Activated CD8-positive, alpha-beta memory T cell treated with anti-CD3 and anti-CD28 coated beads for 48 hours (primary cell): ENCODE measurements at places on chromosomes 3 and 15.

GRCh38 chr3:127157171-127157828 is 35.6 kb upstream of the PRR23E start:
- no peak for DNase-seq

GRCh38 chr15:69223083-69223813 is 62.8 kb downstream of the GLCE start:
- no peak for DNase-seq

- no peak for DNase-seq
Observed at GRCh38 chr3:61645148-61645547, 83.8 kb downstream of the PTPRG start.

DNA sequence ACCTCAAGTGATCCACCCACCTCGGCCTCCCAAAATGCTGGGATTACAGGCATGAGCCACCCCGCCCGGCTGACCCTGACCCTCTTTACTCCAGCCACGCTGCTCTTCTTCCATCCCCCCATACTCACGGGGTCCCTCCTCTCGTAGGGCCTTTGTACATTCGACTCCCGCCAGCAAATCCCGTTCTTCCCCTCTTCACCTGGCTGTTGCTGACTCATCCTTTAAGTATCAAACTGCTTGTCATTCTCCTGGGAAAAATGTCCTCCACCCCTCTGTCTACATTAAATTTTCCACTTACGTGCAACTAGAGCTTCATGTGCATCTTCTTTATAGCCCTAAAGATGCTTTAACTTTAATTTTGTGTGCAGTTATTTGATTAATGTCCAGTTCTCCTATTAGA is 203.1 kb downstream of the OPA1 start:
- no peak for DNase-seq

DNA sequence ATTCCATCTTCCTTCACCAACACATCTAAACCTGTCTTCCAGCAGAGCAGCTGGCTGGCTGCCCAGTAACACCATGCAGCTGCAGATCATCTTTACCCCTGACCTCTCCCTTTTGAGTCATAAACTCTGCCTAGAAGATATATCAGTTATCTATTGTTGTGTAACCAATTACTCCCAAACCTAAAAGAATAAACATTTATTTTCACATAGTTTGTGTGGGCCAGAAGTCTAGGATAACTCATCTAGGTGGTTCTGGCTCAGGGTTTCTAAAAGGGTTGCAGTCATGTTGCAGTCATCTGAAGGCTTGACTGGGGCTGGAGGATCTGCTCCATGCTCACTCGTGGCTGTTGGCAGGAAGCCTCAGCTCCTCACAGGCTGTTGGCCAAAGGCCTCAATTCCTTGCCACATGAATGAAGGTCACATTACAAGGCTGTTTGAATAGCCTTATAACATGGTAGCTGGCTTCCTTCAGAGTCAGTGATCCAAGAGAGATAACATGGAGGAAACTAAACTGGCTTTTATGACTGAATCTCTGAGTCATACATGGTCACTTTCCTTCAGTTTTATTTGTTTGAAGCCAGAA is 92.8 kb downstream of the GOLIM4 start:
- DNase-seq: no peak

DNA sequence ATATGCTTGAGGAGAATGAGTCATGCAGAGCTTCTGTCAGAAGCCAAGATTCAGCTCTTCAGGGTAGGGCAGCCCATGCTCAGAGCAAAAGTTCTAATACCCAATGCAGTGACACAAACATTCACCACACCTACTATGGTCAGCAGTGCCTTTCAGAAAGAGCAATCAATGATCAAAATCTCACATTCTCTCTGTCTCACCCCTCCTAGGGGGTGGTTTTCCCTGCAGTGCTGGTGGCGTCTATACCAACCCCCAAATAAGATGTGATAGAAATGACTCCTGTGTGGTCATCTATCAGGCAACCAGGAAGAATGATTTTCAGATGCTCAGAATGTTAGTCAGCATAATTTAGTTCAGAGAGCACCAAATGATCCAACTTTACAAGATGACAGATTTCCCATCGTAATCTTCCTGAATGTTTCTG is 385.3 kb downstream of the NTRK3 start:
- DNase-seq: no peak

GRCh38 chr3:40841131-40841530 is 316.4 kb downstream of the ZNF621 start:
- DNase-seq: no peak

- DNase-seq: no peak
Observed at GRCh38 chr15:38522922-38523321, 41.7 kb downstream of the RASGRP1 start.

DNA sequence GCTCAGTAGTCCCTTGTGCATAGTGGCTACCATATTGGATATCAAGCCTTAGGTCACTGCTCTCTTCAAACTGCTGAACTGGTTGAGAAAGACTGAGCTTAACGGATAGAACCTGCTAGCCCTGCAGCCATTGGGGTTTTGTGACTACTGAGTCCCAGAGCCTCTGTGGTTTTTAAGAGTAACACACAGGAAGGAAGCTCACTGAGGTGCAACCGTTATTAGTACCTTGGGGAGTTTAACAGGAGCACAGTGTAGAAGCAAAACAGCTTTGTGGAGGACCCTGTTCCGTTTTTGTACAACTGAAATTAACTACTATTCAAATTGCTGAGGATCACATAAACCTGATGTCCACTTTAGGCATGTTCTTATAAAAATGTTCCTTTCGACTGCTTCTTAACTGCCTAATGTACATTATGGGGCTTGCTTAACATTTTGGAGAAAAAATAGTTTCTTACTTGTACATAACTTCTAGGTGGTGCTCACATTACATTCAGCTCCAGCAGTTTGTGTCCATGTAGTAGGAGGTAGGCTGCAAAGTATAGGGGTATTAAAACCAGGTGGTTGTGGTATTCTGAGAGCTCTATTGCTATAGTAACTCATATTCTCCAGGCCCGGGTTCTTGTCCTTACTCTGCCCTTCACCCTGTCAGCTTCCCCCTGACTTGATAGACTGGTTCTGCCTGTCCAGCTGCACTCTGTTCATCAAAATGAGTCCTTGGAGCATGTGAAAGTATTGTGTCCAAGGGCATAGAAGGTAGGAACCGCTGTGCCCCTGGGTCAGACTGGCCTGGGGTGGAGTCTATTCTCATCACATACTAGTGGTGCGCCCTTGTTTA is 17.3 kb downstream of the PXK start:
- no peak for DNase-seq

DNA sequence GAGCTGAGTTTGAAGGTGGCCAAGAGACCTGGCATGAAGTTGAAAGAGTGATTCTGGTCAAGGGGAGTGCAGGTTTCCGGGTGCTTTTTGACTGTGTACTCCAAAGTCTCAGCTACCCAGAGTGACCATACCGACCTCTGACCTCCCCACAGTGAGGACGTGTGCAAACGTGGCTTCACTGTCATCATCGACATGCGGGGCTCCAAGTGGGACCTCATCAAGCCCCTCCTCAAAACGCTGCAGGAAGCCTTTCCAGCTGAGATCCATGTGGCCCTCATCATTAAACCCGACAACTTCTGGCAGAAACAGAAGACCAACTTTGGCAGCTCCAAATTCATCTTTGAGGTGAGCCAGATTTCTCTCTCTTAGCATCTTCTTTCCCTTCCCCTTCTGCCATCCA is 272.4 kb upstream of the ROPN1 start:
- no peak for DNase-seq

- no peak for DNase-seq
Observed at GRCh38 chr3:12438318-12438717, 46.0 kb upstream of the TSEN2 start.

GRCh38 chr15:47266566-47266965 is 450.7 kb upstream of the SEMA6D start:
- DNase-seq: no peak

DNA sequence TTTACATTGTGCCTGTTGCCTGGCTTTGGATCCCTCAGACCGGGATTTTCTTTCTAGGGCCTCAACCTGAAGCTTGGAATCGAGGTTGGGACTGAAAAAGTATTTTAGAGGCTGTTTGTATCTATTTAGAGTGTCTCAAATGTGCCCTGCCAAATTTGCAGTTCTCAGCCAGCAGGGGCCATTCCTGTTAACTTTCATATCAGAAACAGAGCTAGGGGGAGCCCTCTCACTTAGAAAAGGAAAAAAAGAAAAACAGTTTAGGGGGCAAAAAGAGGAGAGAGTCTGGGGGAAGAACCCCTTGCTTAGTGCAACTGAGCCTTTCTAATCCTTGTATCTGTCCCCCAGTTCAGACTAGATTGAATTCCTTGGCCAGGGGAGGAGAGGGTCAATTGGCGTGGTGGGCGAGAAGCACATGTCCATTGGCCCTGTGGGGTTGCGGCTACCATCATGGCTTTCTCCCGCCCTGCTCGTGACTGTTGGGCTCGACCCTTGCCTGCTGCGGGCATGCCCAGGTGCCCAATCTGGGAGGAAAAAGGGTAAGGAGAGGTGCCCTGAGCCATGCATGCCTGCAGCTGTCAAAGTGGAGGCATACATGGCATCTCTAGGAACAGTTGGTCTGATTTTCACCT is 101.6 kb downstream of the CFAP44 start:
- DNase-seq: no peak

DNA sequence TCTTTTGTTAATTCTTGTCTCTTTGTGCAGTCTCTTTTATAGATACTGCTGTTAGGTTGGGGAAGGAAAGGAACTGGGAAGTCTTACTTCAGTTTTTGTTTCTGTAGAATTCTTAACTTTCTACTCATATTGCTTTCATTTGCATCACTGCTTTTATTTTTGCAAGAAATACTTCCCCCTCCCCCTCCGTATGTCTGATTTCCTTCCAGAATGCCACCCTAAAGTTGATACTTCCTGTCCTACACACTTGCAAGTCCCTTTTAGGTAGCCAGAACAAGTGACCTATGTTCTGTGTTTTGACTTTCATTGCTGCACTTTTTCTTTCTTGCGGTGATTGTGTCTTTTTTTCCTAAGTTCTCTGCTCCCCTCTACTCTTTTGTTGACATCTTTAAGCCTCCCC is 477.4 kb downstream of the RSL24D1 start:
- no peak for DNase-seq

DNA sequence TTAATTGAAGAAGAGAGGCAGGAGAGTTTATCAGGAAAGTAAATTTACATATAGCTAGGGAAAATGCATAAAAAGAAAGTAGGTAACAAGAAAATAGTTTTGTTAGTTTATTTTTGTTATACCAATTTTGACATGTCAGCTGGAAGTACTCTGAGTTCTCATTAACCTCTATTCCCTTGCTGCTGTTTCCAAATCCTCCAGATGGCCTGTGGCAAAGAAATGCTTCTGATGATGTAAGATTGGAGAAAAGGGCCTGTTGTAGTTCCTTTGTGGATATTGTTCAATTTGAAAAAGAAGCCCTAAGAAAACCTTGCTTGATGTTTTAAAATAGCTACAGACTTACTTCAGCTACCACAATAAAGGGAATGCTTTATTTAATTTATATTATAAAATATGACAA is 192.9 kb upstream of the SLITRK3 start:
- no peak for DNase-seq

GRCh38 chr3:132622761-132623160 is 25.7 kb downstream of the ACKR4 start:
- DNase-seq: no peak

GRCh38 chr3:12501360-12502020 is 17.2 kb downstream of the TSEN2 start:
- DNase-seq: no peak

DNA sequence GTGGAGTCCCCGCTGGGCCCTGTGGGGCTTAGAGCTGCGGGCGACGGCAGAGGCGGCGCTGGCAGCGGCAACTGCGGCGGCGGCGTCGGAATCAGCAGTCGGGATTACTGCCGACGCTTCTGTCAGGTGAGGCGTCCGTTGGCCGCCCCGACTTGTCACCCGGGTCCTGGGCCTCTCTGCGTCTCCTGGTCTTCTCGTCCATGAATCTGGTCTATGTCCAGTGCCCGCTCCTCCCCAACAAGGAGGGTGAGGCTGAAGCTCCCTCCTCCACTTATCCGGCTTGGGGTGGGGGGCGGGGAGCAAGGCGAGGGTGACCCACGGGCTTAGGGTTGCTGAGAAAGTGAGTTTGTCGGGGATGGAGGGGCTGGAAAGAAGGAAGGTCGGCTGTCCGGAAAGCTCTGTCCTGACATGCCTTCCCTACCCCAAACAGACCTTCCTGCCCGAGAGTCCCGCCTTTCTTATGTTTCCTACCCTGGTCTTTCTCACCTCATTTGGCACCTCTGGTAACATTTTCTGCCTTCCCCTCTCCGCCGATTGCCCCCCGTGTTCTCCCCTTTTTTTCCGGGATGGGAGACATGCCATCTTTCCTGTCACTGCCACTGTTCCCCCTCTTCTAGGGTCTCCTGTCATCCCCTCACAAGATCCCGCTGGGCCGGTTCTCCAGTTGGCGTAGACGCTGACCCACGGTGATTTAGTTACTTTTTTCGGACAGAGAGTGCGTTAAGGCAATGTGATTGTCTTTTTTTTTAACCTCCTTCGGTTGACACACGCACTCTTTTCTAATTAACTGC is 520 bp downstream of the ZNF654 start:
- DNase-seq: no peak

- DNase-seq: no peak
Observed at GRCh38 chr3:155876503-155876902, 6.1 kb downstream of the GMPS start.

DNA sequence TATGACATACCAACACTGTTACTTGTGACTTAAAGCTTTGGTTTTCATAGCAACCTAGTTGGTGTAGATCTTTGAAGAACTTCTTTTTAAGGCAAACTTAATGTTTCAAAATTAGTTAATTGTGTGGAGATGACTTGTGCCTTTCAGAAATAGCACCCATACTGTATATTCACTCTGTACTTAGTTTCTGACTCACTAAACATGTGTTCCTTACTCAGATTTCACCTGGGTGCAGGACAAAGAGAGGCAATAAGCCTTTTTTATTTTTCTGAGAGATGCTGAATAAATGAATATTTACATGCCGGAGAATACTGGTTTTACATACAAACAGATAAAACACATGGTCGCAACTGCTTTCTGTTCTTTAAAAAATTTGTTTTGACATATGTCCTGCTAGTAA is 44.8 kb downstream of the SLC25A26 start:
- no peak for DNase-seq

- DNase-seq: no peak
Observed at GRCh38 chr3:31762097-31762764, 218.8 kb downstream of the OSBPL10 start.

DNA sequence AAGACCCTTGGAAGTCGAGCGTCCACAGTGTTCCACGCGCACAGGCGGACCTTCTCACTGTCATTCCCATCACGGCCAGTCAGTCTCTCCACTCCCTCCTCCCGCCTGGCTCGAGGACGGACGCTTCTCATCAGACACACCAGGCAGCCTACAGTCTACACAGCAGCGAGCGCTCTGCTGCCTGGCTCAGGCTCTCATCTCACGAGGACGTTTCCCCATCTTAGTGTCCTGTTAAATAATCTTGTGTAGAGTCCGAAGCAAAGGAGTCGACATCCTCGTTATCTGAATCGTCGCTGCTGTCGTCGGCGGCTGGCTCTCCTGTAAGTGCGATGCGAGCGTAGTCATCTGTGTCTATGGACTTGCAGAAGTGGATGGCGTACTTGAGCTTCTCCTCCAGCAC is 12.4 kb upstream of the OCA2 start:
- DNase-seq: no peak

DNA sequence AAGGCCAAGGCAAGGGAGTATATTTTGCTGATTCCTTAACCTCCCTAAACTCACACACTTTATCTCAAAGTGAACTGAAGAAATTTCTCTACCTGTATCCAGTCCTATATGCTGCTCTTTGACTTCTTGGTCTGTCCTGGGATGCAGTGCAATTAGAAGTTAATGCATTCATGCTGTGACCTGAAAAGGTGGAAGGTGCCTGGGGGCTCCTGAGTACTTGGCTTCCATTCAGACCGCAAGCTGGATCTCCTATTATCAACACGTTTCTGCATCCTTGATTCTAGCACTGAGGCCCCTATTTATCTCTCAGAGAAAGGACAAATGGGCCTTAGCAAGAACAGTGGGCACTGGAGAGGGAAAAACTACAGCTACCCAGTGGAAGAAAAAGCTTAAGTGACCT is 17.7 kb upstream of the CADPS start:
- no peak for DNase-seq
